ENCODE measurements at places on chromosomes 2 and 18.
A peak's percentile ranks its signal among the peaks of the same experiment; 100 is the strongest.

DNA sequence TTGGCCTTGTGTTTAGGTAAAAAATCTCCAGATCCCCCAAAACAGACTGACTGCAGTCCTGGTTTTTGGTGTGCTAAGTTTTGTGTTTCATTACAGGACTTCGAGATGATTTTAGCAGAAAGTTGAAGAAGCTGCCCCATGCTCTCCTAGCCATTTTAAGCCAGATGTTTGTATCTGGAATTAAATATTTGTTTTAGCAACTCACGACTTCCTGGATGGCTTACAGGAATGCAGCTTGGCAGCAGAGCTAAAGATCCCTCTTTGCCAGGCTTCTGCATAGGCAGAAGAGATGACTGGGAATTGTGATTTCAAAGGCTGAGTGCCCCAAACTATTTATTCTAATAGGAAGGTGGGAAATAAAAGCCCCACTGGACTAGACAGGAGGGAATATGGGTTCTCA, 31.1 kb downstream of the ONECUT2 start:
- no peak for DNase-seq

- DNase-seq, result no peak
These were observed 96.4 kb downstream of the COBLL1 start for GRCh38 chr2:164745012-164745797.

DNA sequence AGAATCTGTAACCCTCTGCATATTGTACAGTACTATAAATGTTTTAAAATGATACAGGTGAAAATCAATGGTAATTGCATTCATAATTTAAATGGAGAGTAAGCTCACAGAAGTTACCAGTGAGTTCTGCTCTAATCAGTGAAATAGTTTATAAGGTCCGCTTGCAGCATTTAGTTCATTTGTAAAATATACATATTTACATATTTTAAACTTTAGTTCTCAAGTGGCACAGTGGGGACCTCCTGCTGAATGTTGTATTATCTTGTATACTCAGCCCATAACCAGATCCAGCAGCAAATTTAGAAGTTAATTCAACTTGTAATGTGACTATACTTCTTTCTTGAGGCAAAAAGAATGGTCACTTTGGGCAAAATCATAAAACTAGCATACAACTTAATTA, 41.7 kb upstream of the TBR1 start:
- DNase-seq, result no peak

DNA sequence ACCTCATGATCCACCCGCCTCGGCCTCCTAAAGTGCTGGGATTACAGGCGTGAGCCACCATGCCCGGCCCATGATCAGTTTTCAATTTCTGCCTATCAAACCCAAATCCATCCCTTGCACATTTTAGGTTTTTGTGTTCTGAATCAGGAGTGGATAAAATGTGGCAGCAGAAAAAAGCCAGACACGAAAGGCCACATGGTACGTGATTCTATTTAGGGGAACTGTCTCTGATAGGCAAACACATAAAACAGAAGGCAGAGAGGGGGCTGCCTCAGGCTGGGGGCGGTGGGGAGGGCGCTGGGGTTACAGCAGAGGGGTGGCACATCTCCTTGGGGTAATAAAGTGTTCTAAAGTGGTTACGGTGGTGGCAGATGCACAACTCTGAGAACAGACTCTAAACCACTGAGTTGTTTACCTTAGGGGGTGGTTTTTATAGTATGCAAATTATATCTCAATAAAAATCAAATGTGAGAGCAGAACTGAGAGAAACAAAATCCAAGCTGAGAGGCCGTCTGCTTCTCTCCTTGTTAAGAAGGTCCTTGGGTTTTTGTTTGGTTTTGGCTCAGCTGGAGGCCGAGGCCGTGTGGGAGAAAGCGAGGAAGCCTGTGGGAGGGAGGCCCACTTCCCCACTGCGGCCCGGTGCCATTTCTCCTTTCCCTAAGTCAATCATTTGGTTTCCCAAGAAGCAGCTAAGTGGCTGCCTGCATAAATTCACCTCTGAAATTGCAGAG, 78.0 kb downstream of the SOWAHC start:
- no peak for DNase-seq

GRCh38 chr2:177187631-177188312, 24.8 kb upstream of the HNRNPA3 start:
- DNase-seq, result no peak

DNA sequence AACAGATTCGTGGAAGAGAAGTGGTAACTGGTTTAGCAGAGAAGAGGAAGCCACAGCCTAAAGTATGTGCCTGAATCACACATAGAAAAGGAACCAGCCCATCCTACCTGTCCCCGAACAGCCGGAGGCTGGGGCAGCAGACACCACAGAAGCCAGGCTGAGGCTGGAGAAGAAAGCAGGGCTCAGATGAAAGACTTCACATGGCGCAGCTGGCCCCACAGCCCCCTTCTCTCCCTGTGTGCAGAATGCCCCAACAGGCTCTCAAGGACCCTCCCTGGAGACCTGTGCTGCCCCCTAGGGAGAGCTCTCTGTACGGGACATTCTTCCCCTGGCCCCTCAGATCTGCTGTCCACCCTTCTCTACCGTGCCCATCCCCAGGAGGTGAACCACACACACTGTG, 83.5 kb upstream of the RAB12 start:
- DNase-seq, result no peak

DNA sequence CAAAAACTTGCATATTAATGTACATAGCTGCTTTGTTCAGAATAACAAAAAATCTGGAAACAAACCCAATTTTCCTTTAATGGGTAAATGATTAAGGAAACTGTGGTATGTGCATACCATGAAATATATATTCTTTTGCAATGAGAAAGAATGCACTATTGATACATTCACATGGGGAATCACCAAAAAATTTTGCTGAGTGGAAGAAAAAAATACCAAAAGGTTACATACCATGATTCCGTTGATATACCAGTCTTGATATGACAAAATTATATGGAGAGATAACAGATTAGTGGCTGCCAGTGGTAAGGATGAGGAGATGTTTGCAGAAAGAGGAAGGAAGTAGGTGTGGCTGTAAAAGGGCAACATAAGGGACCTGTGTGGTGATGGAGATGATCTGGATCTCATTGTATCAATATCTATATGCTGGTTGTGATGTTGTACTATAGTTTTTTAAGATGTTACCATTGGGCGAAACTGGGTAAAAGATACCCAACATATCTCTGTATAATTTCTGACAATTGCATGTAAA, 54.6 kb upstream of the BCL2L11 start:
- DNase-seq, result no peak

DNA sequence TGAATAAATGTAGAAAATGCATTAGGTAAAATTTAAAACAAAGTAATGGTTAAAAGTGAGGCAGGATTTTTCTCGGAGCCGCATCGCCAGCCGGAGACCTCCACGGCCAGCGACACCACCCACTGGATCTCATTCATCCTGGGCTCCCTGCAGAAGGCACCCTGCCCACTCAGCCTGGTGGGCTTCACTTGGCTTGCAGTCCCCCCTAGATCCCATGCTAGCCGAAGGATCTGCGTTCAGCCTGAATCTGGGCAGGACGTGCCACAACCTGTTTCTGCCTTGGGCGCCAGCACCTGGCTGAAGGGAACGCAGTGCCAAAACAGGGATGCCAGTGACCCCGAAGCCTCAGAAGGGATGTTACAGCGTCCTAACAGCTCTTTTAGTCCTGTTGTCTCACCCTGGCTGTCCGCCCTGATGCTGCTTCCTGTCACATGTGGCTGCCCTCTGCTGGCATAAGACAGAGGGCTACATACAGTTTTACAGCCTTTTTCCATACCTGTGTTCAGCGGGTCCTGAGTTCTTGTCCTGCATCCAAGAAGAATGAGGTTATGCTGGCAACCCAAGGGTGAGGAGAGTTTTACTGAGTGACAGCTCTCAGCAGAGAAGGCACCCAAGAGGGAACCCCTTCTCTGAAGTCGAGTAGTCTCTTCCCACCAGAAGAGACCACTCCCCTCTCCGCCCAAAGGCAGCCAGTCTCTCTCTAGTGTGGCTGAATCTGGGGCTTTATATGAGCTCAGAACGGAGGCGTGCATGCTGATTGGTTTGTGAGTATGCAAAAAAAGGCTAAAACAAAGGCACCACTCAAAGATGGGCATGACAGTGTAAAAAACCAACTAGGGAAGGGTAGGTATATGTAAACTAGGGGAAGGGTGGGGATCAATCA, 173.1 kb upstream of the GYPC start:
- DNase-seq, result peak; percentile 58

DNA sequence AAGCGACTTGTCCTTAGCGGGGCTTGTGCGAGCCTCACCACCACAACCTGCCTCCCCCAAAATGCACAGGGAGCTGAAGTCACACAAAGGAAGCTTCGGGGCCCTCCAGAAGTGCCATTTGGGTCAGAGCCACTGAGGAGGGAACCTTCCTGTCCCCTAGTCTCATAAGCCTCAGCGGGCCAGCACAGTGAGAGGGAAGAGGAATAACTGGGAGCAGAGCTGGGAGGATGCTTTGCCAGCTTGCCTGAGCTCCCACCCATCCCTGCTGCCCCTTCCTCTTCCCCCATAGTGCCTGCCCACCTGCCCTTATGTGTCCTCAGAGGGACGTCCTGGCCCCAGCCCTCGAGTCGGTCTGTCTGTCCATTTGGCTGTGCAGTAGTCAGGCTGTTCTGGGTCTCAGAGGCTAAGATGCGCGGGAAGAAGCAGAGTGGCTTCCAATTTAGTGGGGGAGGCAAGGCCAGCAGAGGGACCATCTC, 51.8 kb upstream of the GPR17 start:
- DNase-seq, result no peak

- DNase-seq, result no peak
These were observed 6.0 kb upstream of the EPC2 start for GRCh38 chr2:148638543-148638942.

- no peak for DNase-seq
These were observed 37.7 kb downstream of the PELI1 start for GRCh38 chr2:64106481-64106880.

DNA sequence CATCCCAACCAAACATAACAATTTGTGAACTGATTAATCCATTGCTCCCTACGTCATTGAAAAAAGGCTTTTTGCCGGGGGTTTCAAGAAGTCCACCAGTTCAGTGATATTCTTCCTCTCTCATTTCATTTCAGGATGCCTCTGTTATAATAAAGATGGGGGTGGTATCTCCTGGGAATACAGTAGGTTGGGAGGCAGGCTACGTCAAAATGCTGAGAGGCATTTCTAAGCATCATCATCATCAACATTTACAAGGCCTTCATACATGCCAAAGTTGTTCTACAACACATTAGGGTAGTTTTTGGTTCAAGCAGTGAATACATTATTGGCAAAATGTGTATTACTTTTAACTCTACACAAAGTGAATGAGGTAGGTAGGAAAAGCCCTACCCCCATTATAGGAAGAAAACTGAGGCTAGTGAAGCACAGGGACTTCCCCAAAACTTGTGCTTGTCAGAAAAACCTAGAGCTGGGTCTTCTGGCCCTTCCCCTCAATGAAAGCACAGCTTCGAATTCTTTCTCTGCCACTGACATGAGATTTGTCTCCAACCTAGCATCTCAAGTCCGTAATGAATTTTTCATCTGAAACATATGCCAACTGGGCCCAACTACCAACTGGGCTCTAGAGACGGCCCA, 11.3 kb downstream of the OSR1 start:
- DNase-seq, result no peak

- no peak for DNase-seq
These were observed 155.9 kb downstream of the WDPCP start for GRCh38 chr2:63432373-63432772.

- DNase-seq, result no peak
These were observed 399.1 kb upstream of the SPRED2 start for GRCh38 chr2:65831509-65831908.

GRCh38 chr2:220434385-220434784, 807.0 kb downstream of the SLC4A3 start:
- DNase-seq, result no peak

DNA sequence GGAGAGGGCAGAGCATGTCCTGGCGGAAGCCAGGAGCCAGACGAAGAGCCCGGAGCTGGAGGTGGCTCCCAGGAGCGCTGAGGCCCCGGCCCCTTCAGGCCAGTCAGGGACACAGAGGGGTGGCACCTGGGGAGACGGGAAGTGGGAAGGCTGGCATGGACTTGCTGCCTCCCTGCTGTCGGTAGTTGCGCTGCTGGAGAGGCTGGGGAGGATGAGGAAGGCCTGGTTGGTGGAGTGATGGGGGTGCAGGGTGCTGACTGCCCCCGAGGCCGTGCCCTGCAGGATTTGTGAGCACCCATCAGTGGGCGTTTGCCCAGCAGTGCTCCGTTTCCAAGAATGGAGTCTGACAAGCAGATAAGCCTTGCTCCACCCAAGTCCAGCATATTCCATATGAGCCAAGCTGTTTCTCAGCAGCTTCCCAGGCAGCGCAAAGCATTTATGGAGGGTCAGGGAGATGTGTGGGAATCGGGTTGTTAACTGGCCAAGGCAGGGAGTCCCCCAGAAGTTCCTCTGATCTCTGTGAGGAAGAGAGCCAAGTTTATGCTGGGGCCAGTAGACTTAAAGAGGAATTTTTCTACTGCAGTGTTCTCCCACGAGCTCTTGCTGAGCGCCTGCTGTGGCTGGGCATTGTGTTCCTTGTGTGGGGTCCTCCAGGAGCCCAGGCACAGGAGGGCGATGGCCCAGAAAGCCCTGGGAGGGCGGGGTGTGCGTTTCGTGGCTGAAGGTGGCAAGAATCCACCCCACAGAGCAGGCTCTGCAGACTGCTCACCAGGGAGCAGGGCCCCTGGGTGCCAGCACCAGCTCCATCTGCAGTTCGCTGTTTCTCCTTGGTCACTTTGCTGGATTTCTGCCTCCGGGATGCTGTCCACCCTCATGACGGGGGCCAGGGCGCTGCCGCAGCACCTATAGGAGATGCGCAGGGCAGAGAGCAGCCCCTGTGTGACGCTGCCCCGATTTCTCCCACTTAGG, 250.2 kb downstream of the ALPK2 start:
- DNase-seq, result no peak

- DNase-seq, result peak; percentile 60
These were observed 8.4 kb upstream of the MGAT5 start for GRCh38 chr2:134245340-134245984.

GRCh38 chr2:231646476-231646875, 53.8 kb downstream of the TEX44 start:
- DNase-seq, result no peak

GRCh38 chr2:96265349-96265839, 403 bp downstream of the TMEM127 start:
- peak; percentile 49 for DNase-seq

DNA sequence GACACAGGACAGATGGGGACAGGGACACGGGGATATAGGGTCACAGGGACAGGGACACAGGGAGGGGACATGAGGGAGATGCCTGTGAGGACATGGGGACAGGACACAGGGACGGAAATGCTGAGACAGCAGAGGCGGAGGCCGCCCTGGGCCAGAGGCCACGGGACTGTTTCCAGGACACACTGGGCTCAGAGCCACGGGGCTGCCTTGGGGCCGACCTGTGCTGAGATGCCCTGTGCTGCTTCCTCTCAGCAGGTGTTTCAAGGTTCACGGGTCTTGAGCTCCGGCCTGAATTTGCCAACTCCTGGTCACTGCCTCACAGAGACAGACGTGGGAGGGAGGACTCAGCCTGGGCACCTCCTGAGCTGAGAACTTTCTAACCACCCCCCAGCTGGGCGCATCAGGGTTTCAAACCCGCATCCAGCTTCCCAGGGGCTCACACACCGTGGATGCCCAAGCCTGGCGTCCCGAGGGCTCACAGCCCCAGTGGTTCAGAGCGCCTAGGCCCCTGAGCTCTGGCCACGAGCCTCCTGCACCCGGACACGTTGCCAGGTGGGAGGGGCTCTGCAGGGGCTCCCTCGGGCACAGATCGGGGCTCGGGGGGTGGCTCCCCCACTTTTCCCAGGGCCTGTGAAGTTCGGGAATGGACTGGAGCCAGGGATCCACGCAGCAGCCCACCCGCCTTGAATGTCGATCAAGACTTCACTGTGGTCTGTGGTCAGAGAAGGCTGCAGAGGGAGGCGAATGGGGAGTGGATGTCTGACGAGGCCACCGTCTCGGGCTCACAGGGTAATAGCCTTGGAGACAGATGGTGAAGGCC, 64.1 kb downstream of the SLC66A2 start:
- DNase-seq, result no peak

Measured in urothelium cell line (cell line).